ENCODE measurements at places on chromosomes 5 and 9.

DNA sequence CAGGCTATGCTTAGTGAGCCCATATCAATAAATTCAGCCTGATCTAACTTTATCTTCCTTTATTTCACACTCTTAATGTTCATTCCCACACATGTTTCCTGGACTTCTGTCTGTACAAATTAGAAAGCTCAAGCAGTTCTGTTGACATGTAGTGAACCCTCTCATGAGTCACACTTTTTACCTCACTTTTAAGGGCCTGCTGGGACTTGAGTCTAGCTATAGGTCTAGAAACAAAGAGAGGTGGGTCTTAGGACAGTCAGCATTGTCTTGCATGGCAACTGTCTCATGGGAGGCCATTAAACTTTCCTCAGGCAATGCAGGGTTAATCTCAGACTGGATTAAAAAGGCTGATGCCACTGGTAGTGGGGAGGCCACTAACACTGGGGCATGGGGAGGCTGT lies 8.6 kb upstream of the CCNH start:
- no peak for DNase-seq

DNA sequence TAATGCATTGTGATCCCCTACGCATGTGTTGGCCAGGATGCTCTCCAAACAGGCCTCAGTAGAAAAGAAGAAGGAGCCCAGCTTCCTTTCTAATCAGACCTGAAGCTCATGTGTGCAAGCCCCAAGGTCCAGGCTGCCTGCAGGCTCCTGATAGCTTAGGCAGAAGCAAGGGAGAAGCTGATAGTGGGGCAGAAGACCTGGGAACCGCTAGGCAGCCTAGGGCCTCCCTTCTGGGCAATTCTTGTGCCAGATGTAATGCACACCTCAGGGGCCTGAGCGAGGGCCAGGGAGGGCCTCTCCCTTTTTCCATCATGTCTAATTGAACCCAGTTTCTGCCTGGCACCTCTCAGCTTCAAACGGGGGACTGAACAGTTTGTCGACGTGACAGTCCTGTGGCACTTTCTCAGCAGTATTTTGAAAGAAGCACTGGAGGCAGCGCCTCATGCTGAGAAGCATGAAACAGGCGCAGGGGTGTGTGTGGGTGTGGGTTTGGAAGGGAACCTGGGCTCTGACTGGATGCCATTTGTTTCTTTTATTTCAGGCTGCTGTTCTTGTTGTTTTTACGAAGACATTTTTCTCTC lies 212.8 kb downstream of the PIK3R1 start:
- no peak for DNase-seq

DNA sequence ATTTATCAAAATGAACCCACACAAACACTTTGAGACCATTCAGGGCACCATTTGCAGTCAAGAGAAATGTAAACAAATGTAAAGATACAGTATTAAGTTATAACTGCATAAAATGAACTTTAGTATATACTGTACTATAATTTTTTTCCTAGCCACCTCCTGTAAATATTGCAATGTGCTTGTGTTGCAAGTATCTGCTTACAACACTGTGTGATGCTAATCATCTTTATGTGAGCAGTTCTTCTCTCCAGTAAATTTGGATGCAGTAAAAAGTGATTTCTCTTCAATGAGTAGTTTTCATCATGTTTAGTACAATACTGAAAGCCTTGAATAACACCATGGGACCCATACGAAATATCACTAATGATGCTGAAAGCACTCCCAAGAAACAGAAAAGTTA lies 9.4 kb downstream of the G3BP1 start:
- DNase-seq: no peak

- DNase-seq: peak; percentile 47
These were observed 138.9 kb downstream of the RGS3 start for GRCh38 chr9:113602126-113603047.

DNA sequence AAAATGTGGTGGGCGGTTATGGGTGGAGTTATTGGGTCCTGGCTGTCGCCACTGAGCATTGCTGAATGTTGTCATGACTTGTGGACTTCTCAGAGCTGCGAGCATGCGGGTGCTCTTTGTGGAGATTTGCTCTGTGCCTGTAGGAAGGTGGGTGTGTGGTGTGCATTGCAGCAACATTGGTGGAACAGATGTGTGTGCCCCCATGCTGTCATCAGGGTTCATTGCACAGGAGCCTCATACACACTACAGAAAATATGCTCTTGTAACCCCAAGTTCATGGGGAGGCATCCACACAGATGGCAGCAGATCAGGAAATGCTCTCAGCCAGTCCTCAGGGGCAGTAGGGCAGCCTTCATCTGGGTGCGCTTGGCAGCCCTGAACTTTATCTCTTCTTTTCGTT lies 55.9 kb upstream of the PHF2 start:
- DNase-seq: no peak

GRCh38 chr5:3456121-3456681 lies 139.4 kb upstream of the IRX1 start:
- no peak for DNase-seq

DNA sequence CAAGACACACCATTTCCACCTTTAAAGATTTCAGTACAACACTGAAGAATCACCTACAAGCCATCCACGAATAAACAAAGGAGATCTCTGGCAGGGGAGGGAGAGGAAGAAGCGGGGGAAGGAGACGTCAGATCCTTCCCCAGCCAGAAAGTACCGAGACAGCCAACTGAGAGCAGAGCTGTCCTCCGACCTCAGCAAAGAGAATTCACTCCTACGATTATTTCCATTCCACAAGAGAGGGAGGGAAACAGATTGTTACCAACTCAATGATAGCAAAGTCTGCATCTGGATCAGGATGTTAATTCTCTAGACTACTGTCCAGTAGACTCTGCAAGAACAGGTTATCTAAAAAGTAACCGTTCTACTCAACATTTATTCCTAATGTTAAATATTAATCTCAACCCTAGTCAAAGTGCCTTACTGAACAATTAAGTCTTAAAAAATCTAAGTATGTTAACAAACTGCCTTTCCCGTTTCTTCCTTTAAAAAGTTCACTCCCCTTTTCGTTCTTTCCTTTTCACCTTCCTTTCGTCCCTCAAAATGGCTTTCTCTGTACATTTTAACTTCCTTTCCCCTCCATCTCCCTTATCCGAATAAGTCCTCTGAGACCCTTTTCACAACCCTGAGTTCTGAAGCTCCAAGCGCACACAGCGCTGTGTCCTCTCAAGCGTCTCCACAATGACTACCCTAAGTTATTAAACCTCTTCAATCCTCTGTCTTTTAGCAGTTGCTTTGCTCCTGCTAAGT lies 1.4 kb downstream of the CHD1 start:
- DNase-seq: no peak

GRCh38 chr5:146291421-146292074 lies 47.1 kb upstream of the POU4F3 start:
- peak; percentile 53 for DNase-seq

GRCh38 chr5:171420431-171421241 lies 1.2 kb downstream of the FGF18 start:
- no peak for DNase-seq

DNA sequence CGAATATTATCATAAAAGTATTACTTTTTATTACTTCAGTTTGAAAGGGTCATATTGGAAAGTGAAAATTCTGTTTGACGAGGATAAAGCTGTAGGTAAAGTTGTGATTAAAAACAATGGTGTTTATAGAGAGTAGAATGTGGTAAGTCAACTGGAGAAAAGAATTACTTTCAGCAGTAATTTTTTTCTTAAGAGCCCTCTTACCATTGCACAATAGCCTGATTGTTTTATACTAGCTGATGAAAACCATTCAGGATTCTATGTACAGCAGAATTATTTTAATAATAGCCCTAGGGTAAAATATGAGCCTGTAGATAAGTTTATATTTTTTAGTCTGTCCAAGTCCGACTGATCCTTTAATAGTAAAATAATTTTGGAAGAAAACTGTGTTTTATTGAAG lies 16.6 kb downstream of the CDC42SE2 start:
- peak; percentile 38 for DNase-seq

- DNase-seq: no peak
These were observed 34.5 kb downstream of the FNBP1 start for GRCh38 chr9:130008538-130008937.

GRCh38 chr9:76267284-76267652 lies 127.0 kb downstream of the RFK start:
- no peak for DNase-seq

- no peak for DNase-seq
These were observed 217.7 kb downstream of the DEPDC1B start for GRCh38 chr5:60482301-60482700.

GRCh38 chr5:54656261-54656728 lies 138.7 kb downstream of the SNX18 start:
- DNase-seq: no peak

DNA sequence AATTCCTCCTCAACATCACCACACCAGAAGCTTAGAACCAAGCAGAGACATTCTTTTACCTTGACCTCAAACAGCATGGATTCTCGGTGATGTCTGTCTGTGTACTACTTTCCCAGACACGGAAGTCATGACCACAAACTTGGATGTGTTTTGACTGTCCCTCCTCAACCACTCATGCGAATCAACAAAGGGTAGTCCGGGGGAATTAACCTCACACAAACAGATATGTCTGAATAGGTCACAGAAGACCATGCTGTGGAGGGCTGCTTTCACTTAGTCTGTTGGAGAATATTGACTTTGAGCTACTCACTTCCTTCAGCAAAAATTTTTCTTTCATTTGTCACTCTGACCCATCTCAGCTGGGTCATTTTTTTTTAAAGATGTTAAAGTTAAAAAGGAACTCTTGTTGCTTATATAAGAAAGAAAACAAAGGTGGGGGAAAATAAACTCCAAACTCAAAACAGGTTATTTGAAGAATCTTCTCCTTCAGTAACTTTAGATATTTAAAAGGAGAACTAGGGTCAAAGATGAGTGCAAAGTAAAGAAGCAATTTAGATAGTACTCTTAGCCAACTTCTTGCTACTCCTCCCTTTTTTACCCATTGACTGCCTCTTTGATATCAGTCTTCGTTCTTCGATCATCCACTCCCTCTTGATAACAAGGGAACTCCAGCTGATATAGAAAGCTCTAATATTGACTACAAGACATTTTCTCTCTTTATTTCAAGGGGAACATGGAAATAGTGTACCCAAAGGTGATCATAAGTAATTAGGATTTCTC lies 343.4 kb upstream of the CDH6 start:
- DNase-seq: no peak

- no peak for DNase-seq
These were observed 314.4 kb upstream of the MSX2 start for GRCh38 chr5:174409971-174410370.

- no peak for DNase-seq
These were observed 33.0 kb downstream of the VAV2 start for GRCh38 chr9:133959171-133959570.

GRCh38 chr5:137409736-137410135 lies 89.4 kb downstream of the SPOCK1 start:
- DNase-seq: no peak

DNA sequence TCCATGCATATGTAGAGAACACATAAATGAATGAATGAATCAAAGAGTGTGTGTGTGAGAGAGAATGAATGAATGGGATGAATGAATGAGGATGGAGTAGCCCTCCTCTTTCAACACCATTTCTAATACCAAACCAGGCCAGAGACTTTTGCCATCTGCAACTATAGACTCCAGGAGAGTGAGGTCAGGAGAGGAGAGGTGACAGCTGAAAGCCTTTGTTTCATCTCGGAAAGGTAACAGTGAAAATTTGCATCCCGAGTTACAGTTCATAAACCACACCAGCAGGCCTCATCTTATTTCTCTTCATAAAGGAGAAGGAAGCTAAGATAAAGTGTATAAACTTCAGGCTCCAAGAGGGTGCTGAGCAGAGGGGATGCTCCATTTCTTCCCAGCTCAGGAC lies 255.3 kb upstream of the KLF4 start:
- DNase-seq: no peak

GRCh38 chr5:143402017-143402552 lies 1.4 kb downstream of the NR3C1 start:
- no peak for DNase-seq

DNA sequence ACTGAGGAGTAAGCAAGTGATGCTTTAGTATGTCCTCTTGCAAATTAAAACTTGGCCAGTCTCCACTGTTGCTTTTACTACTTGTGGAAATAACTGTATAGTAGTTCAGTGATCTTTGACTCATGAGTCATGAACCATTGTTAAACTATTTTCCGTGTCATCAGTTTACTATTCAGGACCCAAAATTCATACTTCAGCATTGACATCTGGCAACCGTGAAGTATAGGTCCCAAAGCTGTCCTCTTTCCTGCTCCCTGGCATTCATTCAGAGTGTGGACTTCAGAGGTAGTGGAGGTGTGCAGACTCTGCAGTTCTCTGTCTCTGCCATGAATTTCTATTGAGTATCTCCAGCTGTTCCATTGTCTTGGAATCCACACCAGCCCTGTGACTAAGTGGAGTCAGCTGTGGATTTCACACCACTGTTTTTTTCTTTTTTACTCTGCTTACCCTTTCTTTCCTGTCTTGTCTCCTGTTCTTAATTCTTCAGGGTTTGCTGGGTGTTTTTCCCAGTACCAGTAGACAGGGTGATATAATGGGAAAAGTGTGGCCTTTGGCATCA lies 7.5 kb downstream of the TDRD7 start:
- no peak for DNase-seq

DNA sequence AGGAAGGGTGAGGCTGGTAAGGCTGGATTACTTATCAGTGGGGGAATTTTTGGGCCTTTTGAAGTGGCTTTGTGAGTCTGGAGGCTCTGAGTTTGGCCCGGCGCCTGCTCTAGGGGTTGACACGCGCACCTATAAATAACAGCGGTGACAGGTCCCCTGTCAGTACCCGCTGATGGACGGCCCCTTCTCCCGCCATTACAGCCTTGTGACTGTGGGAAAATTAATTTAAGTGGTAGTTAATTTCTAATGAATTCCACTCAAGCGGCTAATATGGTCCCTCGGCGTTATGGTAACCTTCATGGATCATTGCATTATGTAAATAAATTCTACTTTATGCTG lies 16.5 kb downstream of the MRPL36 start:
- DNase-seq: no peak
